Activated CD4-positive, alpha-beta memory T cell treated with anti-CD3 and anti-CD28 coated beads for 36 hours (primary cell): ENCODE measurements at places on chromosomes 7 and 10. TPM values are rescaled to one million over a fixed set of nuclear protein-coding genes. Genes with fewer than 3 reads are reported as not detected.

TEX36 gene
- total RNA-seq: not detected

ZNF117 gene
- total RNA-seq: 4.2 TPM

ZNF365 gene
- total RNA-seq: 1.4 TPM

TMEM236 gene
- total RNA-seq: 0.10 TPM

MACROH2A2 gene
- total RNA-seq: 4.8 TPM

PNLIP gene
- total RNA-seq: not detected

- no peak overlapping the region for H3K27ac ChIP-seq
- no peak for DNase-seq
- H3K4me1 ChIP-seq: no peaks in the 10 kb centered on the region
- no peaks in the 10 kb centered on the region for H3K36me3 ChIP-seq
Measured at GRCh38 chr10:86165666-86166065, 200.9 kb downstream of the GRID1 start.

DNA sequence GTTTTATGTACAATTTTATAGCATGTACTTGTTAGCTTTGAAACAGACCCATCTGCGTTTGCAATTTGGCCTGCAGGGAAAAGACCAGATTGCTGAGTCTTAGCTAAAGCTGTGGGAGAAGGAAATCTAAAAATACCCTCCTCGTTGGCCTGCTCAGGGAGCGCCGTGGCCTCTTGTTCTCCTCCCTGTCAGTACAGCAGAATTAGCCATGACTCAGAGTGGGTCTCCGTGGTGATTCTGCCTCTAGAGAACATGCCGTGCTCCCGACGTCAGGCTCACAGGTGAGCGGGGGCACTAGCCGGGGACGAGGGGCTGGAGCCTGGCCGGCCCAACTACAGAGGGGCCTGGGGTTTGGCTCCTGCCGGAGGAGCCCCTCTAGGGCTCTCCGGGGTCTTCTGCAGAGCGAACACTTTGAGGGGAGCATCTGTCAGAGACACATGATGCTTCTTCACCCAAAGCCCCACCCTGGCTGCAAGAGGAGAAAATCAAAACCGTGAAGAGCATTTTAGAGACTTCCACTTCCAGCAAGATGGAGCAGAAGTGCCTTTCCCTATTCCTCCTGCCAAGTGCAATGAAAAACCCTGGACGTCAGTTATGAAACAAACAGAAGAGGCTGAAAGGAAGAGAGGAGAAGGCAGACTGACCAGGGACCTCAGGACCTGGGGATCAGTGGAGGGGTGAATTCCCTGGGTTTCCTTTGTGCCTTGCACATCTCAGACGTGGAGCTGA is 98.9 kb downstream of the LHPP start:
- no peaks in the 10 kb centered on the region for H3K4me1 ChIP-seq
- H3K36me3 ChIP-seq: no peaks in the 10 kb centered on the region
- no peak overlapping the region for H3K4me3 ChIP-seq
- no peak overlapping the region for H3K27ac ChIP-seq

- H3K27me3 ChIP-seq: no peaks in the 10 kb centered on the region
- no peak overlapping the region for H3K4me3 ChIP-seq
- H3K27ac ChIP-seq: no peak overlapping the region
Measured at GRCh38 chr7:47954231-47954911, 6.1 kb upstream of the PKD1L1 start.

GRCh38 chr7:129163875-129164544 is 19.5 kb downstream of the TSPAN33 start:
- no peaks in the 10 kb centered on the region for H3K36me3 ChIP-seq
- no peak for DNase-seq
- H3K27me3 ChIP-seq: peaks cover 14% of the 10 kb centered on the region
- no peak overlapping the region for H3K27ac ChIP-seq
- peaks cover 7% of the 10 kb centered on the region for H3K4me1 ChIP-seq
- no peak overlapping the region for H3K4me3 ChIP-seq

- peaks cover 1% of the 10 kb centered on the region for H3K27me3 ChIP-seq
- no peak for DNase-seq
- H3K36me3 ChIP-seq: no peaks in the 10 kb centered on the region
Measured at GRCh38 chr10:51522858-51523257, 176.5 kb downstream of the CSTF2T start.

DNA sequence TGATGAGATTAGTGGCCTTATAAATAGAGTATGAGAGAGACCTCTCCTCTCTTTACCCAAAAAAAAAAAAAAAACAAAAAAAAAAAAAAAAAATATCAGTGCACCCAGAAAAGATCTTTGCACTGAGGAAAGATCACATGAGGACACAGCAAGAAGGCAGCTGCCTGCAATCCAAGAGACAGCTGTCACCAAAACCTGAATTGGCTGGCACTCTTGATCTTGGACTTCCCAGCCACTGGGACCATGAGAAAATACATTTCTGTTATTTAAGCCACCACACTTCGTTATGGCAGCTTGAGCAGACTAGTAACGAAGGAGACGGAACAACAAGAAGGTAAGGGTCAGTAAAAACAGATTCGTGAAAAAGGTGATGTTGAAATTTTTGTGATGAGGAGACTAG is 47.0 kb downstream of the TMEM106B start:
- peaks cover 8% of the 10 kb centered on the region for H3K4me1 ChIP-seq
- H3K4me3 ChIP-seq: no peak overlapping the region
- H3K36me3 ChIP-seq: peaks cover 1% of the 10 kb centered on the region
- no peak overlapping the region for H3K27ac ChIP-seq
- H3K27me3 ChIP-seq: no peaks in the 10 kb centered on the region

DNA sequence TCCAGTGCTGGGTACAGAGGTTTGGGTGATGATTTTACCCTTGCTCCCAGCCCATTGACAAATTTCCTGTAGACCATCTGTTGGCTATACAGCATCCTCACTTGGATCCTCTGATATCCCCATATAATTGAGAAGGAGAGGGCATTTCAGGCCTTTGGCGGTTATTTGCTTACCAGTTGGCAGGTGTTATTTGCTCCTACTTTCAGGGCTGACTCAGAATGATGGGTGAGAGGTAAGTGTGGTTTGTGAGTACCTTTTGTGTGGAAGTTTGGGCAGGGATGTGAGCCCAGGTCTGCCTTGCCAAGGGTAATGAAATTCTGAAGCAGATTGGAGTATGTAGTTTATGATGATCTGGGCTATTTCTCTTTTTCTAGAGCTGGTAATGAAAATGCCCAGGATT is 93.6 kb downstream of the LRMDA start:
- no peak overlapping the region for H3K4me3 ChIP-seq
- no peaks in the 10 kb centered on the region for H3K4me1 ChIP-seq
- DNase-seq: no peak
- H3K36me3 ChIP-seq: no peaks in the 10 kb centered on the region
- peaks cover 17% of the 10 kb centered on the region for H3K27me3 ChIP-seq

- no peak overlapping the region for H3K4me3 ChIP-seq
- H3K27me3 ChIP-seq: peaks cover 12% of the 10 kb centered on the region
- no peaks in the 10 kb centered on the region for H3K4me1 ChIP-seq
- DNase-seq: no peak
- no peaks in the 10 kb centered on the region for H3K36me3 ChIP-seq
Measured at GRCh38 chr10:71564194-71564820, 155.3 kb downstream of the C10orf105 start.

DNA sequence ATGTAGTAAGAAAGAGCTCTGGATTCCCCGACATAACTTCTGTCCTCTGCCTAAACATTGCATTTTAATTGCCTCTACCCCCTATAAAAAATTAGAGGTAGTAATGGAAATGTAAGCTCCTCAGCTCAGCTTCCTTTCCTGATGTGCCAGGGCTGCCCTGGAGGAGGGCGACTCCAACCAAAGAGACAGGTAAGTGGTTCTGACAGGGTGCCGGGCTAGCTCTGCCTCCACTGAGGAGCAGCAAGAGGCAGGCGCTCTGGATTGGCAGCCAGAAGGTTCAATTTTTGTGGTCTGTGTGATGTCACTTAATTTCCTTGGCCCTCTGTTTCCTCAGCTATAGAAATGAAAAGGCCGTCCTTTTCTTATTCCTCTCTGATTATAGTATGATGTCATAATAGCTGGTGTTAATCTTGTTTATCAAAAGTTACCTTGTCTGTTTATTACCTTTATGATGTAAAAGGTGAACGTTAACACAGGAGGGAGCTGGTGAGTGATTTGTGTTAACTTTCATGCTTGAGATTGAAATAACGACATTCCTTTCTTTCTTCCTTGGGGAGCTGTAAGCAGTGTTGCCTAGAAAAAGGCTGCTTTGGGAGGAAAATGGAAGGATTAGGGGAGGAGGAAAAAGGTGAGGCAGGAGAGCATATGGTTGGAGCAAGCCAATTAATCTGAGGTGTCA is 51.8 kb downstream of the ANLN start:
- no peak for DNase-seq
- no peaks in the 10 kb centered on the region for H3K27me3 ChIP-seq
- H3K4me3 ChIP-seq: no peak overlapping the region
- H3K4me1 ChIP-seq: no peaks in the 10 kb centered on the region
- no peak overlapping the region for H3K27ac ChIP-seq

DNA sequence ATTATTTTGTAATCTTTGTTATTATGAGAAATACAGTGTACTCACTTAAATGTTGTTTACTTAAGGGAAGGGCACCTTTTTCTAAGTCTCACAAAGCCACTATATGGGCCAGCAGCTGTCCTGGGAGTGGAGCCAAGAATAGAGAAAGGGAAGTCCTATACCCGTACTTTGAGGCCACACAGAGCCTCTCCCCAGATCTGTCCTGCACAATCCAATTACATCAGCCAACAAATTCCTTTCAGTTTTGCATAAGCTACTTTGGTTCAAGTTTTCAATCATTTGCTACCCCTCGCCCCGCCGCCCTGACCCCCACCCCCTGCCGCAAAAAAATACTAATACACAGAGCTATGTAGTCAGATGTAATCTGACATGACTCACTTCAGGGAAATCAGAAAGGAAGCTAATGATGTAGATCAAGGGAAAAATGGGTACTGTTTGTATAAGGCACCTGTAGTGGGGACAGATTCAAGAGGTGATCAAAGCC is 297.4 kb upstream of the NEBL start:
- no peaks in the 10 kb centered on the region for H3K27me3 ChIP-seq
- no peak overlapping the region for H3K27ac ChIP-seq
- H3K4me1 ChIP-seq: no peaks in the 10 kb centered on the region
- no peak for DNase-seq
- H3K36me3 ChIP-seq: no peaks in the 10 kb centered on the region

- peaks cover 9% of the 10 kb centered on the region for H3K36me3 ChIP-seq
- no peak for DNase-seq
- peaks cover 2% of the 10 kb centered on the region for H3K4me1 ChIP-seq
- no peak overlapping the region for H3K4me3 ChIP-seq
- H3K27ac ChIP-seq: no peak overlapping the region
- H3K27me3 ChIP-seq: no peaks in the 10 kb centered on the region
Measured at GRCh38 chr7:102064361-102065025, 222.2 kb upstream of the SH2B2 start.

DNA sequence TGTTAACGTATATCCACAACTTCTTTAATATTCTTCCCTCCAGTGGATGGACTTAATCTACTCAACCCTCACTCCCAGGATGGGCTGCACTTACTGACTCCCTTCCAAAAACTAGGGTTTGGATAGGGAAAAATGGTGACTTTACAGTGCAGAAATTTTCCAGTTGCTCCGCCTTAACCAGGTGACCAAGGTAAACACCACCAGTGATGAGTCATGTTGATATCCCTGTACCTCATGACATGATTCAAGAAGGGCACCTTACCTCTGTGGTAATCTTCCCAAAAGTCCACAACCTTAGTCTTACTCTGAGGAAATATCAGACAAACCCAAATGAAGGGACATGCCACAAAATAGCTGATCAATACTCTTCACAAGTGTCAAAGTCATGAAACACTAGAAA is 3.5 kb upstream of the GSTK1 start:
- H3K4me1 ChIP-seq: peaks cover 67% of the 10 kb centered on the region
- peak overlapping the region; percentile 5 for H3K27ac ChIP-seq
- H3K27me3 ChIP-seq: no peaks in the 10 kb centered on the region
- no peak overlapping the region for H3K4me3 ChIP-seq
- no peak for DNase-seq

GRCh38 chr7:69817841-69818635 is 219.8 kb downstream of the AUTS2 start:
- H3K36me3 ChIP-seq: no peaks in the 10 kb centered on the region
- no peak overlapping the region for H3K4me3 ChIP-seq
- no peak for DNase-seq
- H3K27me3 ChIP-seq: no peaks in the 10 kb centered on the region
- H3K4me1 ChIP-seq: no peaks in the 10 kb centered on the region

DNA sequence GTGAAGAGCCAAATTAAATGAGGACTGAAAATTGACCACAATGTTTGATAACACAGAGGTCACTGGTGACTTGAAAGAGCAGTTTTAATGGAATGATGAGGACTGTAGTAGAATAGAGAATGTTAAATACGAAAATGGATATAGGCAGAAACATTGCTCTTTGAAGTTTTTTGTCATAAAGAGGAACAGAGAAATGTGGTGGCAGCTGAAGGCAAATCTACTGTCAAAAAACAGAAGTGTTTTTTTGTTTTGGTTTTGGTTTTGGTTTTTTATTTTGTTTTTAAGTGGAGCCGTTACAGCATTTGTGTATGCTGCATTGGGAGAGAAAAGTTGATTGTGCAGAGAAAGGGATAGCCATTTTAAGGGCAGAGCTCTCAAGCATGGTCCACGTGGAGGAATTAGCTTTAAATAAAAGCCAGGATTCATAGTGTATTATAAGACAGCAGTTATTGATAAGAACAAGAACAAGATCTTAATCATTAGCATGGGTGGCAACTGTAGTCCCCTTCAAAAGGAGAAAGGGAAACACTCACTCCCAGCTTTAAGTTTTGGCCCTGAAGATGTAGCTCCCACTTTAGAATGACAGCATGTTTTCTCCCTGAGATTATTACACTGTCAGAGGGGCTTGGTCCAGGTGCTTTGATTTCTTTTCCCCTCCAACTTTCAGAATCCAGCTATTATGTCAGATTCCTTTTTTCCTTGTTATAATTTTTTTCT is 156.7 kb upstream of the BET1 start:
- DNase-seq: no peak
- no peaks in the 10 kb centered on the region for H3K36me3 ChIP-seq
- H3K27ac ChIP-seq: no peak overlapping the region
- H3K4me3 ChIP-seq: no peak overlapping the region

DNA sequence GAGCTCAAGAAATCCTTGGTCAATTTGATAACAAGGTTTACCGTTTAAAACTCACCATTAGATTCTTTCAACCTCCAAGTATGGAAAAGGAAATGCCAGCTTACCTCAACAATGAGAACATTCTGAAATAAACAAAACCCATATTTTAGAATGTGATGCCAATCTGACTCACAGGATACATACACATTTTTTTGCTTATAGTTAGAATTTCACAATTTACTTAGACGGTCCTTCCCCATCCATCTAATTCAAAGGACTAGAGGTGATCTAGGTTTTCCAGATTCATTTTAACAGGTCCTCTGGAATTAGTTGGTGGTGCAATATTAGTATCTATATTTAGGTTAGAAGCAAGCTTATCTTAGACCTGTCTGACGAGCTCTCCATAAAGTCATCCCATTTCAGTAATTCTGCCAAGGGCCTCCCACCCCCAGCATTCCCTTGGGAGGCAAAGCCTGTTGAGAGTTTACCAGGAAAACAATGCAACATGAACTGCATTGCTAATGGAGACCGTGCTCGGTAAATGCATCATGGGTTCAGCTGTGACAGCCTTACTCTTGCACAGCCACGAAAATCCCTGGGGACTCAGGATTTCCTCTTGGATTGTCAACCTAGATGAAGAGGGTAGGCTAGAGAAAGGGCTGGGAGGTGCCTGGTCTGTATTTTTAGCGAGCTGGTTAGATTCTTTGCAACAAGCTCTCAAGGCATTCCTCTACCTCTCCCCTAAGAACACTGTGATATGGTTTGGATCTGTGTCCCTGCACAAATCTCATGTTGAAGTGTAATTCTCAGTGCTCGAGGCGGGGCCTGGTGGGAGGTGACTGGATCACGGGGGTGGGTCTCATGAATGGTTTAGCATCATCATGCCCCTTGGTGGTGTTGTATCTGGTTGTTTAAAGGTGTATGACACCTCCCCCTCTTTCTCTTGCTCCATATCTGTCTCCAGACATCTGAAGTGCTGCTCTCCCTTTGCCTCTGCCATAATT is 93.8 kb downstream of the PRTFDC1 start:
- H3K4me1 ChIP-seq: no peaks in the 10 kb centered on the region
- no peaks in the 10 kb centered on the region for H3K27me3 ChIP-seq
- no peak for DNase-seq
- H3K27ac ChIP-seq: no peak overlapping the region
